Upper lobe of right lung (tissue), 1 donor: ENCODE measurements at places on chromosomes 6 and 20.

GRCh38 chr6:84825461-84825860 lies 61.1 kb upstream of the TBX18 start:
- DNase-seq, result no peak

GRCh38 chr6:3227363-3228045 lies at the start of gene TUBB2B:
TUBB2B (minus strand) TSS chr6:3227653; CDS start chr6:3227543, 110 bp downstream.
- no peak for DNase-seq

- no peak for DNase-seq
Observed at GRCh38 chr20:2253256-2253655, 42.5 kb upstream of the TGM3 start.

GRCh38 chr20:17542993-17543412 lies 11.8 kb upstream of the BFSP1 start:
- DNase-seq, result no peak

GRCh38 chr6:72890671-72891070 lies 268.8 kb downstream of the KCNQ5 start:
- DNase-seq, result no peak

- no peak for DNase-seq
Observed at GRCh38 chr6:5749651-5750215, 257.0 kb downstream of the NRN1 start.

- DNase-seq, result no peak
Observed at GRCh38 chr6:109984410-109984809, 6.3 kb downstream of the GPR6 start.

DNA sequence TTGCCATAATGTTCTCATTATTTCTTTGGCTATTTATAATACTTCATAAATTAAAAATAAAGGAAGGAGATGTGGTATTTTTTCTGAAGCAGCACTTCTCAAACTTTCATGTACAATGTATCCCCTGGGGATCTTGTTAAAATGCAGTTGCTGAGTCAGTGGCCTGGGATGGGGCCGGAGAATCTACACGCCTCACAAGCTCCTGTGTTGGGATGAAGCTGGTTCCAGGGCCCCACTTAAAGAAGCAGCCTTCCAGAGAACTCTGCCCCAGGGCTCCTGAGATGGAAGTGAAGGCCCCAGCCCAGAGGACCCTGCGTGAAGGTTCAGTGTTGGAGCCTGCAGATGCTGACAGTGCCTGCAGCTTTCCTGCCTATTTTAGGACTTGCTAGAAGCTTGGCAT lies 40.1 kb upstream of the SLC23A2 start:
- DNase-seq, result no peak

GRCh38 chr20:47758517-47759450 lies 26.5 kb downstream of the SULF2 start:
- no peak for DNase-seq

GRCh38 chr6:100891079-100891478 lies 9.9 kb upstream of the ASCC3 start:
- no peak for DNase-seq

GRCh38 chr6:30752157-30752927 lies 8.0 kb upstream of the IER3 start:
- peak; percentile 93 for DNase-seq

DNA sequence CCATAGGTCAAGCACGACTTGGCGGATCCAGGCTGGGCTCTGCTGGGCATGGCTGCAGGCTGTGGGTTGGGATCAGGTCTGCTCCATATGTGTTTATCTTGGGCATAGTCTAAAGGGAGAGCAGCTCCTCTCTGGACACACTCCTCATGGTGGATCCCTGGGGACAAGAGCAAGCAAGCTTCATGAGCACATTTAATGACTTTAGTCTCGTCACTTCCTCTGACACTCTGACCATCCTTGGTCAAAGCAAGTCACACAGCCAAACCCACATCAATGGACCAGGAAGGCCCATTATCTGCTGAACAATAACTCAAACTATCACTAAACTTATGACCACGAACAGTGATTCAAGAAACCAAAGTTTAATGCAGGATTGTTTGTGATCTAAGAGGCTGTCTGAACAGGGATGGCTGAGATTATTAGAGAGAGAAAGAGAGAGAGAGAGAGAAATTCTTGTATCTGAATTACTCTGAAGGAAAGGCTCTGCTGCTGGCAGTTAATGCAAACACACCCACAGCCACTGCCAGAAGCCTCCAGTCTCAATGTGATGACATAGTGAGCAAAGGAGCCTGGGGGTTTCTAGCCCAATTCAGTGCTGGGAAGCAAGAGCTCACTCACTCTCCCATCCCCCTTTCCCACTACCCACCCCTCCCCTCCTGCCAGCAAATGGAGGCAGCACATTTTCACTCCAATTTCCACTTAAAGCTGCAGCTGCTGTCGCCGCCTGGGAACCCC lies 490.2 kb upstream of the SULF2 start:
- DNase-seq, result no peak

GRCh38 chr6:48194596-48195295 lies 83.7 kb upstream of the PTCHD4 start:
- no peak for DNase-seq

DNA sequence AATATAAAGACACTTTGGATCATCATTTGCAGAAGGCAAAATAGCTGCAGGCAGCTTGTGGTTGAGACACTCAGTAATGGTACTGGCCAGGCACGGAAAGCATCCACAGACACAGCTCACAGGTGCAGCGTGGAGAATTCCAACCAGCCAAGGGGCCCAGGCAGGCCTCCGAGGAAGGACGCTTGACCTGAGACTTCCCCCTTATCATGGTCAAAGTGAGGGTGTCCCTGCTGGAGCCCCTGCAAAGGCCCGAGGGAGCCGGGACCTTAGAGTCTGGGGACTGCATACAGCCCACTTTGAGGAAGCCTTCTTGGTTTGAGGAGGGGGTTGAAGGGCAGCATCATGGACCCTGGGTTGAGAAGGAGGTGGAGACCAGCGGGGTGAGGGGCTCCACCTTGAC lies 15.1 kb upstream of the MYT1 start:
- peak; percentile 28 for DNase-seq

- DNase-seq, result no peak
Observed at GRCh38 chr6:135129136-135129856, 51.8 kb upstream of the MYB start.

- no peak for DNase-seq
Observed at GRCh38 chr6:46927066-46927465, 5.3 kb upstream of the ADGRF5 start.

- DNase-seq, result no peak
Observed at GRCh38 chr6:34745277-34746103, 11.8 kb upstream of the SNRPC start.

DNA sequence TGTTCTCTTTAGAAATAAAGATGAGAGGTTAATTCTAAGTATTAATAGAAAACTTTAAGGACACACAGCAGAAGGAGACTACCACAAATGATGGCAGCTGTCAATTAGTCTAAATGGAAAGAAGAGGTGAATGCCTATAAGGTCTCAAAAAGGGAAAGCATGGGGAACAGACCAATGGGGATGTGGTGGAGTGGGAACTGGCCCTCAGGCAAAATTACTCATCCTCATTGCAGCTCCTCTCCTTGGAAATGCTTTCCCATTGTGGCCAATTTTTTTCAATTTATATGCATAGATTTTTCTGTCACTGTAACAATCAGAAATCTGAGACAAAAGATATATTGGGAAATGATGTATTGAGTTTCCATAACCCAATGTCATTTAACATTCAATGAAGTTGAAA lies 222.9 kb upstream of the DEFB112 start:
- no peak for DNase-seq

- DNase-seq, result no peak
Observed at GRCh38 chr6:137737836-137738596, 129.0 kb upstream of the TNFAIP3 start.

GRCh38 chr20:6566821-6567220 lies 200.7 kb upstream of the BMP2 start:
- DNase-seq, result no peak

DNA sequence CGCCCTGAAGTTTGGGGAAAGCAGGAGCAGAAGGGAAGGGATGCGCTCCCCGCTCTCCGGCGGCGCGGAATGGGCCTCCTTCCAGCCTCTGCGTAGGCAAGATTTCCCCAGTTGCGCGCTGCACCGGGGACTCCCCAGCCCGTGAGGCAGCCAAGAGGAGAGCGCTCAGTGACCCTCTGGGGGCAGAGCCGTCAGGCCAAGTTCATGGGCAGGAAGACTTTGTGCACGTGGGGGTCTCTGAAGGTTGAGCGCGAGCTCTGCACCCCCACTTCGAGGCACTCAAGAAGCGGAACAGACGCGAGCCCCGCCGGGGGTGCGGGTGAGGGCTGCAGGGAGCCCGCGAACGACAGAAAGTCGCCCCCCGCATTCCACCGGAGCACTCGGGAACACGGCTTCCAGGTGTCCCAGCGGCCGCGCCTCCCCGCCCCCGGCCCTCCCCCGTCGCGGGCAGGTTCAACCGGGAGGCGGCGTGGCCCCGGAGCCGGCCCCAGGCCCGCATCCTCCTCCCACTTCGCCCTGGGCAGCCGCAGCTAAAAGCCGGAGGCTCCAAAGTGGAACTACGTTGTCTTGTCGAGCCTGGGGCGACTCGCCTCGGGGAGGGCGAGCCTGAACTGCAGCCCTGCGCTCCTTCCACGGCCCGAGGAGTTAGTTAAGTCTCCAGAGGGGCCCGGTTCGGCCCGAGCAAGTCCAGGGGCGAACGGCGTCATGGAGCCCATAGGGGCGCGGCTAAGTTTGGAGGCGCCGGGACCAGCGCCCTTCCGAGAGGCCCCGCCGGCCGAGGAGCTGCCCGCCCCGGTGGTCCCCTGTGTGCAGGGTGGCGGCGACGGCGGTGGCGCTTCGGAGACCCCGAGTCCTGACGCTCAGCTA lies at the start of gene PPP1R3G:
Gene PPP1R3G (plus strand): TSS at position 561 of the 867 bp plus-strand sequence. CDS start 145 bp downstream, at position 706.
- DNase-seq, result peak; percentile 70

DNA sequence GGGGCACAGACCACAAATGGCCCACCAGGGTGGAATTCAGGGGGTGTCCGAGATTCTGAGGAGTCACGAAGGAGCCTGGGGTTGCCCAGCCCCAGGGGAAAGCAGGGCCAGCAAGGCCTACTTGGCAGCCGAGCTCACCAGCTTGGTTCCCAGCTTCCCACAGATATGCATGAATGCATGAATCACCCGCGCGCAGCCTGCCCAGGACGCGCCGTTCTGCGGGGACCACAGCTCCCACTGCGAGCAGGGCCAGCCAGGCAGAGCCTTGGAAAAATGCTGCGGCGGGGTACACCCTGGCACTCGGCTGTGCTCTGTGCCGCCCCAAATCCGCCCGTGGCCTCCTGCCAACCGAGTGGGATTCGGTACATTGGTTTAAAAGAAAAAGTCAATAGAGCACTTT lies 211.0 kb downstream of the NFATC2 start:
- DNase-seq, result no peak

GRCh38 chr20:3209946-3210317 lies 634 bp downstream of the ITPA start:
- no peak for DNase-seq

DNA sequence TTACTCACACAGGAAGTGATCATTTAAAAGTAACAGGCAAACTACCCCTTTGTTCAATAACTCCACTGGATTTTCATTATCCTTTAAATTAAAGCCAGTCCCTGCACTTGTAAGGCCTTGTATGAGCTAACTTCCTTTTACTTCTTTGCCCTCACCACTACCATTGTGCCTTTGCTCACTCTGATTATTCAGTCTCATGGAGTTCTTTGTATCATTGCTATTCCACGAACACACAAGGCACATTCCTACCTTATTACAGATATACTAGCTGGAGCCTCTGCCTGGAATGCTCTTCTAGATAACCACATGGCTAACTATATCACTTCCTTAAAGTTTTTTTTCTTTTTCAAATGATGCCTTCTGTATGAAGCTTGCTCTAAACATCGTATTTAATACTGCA lies 748.6 kb upstream of the HS3ST5 start:
- no peak for DNase-seq

GRCh38 chr20:19308146-19308545 lies 95.7 kb downstream of the SLC24A3 start:
- no peak for DNase-seq

DNA sequence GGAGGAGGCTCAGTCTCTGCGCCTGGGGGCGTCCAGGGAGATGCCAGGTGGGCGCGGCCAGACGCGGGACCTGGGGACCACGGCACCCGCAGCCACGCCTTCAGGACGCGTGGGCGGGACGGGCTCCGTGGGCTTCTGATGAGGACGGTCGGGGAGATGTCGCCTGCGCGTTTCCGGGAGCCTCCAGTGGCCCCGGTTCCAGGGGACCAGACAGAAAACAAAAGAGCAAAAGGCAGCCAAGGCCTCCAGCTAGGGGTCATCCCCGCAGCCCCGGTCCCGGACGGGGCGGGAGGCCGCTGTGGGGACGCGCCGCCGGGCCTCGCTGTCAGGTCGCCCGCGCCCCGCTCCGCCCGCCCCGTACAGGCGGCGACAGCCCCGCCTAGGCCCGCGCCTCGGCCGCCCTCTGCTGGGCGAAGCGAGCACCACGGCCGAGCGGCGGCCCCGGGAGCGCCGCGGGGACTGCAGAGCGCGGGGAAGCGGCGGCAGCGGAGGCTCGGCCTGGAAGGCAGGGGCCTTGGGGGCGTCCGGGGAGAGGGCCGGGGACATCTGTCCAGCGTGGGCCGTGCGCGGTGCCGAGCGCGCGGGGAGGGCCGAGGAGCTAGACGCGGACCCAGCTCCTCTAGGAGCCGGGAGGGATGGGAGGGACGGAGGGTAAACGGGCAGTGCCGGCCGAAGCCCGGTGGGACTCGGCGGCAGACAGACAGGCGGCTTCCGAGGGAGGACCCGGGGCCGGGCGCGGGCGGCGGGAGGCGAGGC lies 48.7 kb downstream of the TMEM242 start:
- DNase-seq, result peak; percentile 89

- DNase-seq, result no peak
Observed at GRCh38 chr6:161169035-161169434, 104.8 kb downstream of the AGPAT4 start.

DNA sequence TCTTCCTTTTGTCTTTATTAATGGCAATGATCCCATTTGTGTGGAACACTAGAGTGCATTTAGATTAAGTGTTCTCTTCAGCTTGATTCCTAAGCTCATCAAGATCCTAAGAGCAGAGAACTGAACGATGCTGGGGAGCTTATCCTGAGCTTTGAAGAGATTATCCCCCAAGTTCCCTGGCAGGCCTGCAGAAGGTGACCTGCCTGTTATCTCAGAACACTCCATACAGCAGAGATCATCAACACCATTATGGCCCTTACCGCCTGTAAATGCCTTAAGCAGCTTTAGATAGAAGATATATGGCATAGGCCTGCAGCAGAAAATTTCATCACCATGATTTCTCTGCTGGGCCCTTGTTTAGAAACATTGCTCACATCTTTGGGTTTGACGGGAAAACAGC lies 779.9 kb upstream of the MAP3K7 start:
- DNase-seq, result no peak
